ENCODE measurements at places on chromosomes 13 and 19.

- DNase-seq: no peak
Measured at GRCh38 chr13:28161370-28161769, 23.0 kb downstream of the PAN3 start.

- no peak for DNase-seq
Measured at GRCh38 chr13:98900442-98900841, 77.4 kb downstream of the DOCK9 start.

DNA sequence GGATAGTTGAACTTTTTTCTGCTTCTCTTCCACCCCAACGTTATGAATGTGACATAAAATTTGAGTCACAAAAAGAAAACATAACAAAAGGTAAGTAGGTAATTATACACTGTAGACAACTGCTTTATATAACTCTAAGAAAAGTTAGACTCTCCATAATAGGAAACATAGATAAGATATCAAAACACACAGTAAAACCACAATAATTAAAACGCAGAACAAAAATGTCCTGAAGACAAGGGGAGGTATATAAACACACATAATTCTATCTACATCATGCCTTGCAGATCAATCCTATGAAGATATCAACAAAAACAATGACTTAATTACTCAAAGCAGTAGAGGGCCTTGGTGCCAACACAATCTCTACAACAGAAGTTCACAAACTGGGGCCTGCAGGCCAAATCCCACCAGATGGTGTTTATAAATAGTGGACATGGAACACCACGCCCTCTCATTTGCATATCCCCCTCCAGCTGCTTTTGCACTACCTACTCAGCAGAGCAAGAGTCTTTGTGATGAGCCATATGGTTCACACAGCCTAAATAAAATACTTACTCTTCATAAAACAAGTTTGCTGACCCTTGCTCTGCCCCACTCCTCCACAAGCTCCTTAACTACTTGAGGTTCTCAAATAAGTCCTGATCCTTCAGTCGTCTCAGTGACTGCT, 254.7 kb downstream of the KLF12 start:
- DNase-seq: no peak

DNA sequence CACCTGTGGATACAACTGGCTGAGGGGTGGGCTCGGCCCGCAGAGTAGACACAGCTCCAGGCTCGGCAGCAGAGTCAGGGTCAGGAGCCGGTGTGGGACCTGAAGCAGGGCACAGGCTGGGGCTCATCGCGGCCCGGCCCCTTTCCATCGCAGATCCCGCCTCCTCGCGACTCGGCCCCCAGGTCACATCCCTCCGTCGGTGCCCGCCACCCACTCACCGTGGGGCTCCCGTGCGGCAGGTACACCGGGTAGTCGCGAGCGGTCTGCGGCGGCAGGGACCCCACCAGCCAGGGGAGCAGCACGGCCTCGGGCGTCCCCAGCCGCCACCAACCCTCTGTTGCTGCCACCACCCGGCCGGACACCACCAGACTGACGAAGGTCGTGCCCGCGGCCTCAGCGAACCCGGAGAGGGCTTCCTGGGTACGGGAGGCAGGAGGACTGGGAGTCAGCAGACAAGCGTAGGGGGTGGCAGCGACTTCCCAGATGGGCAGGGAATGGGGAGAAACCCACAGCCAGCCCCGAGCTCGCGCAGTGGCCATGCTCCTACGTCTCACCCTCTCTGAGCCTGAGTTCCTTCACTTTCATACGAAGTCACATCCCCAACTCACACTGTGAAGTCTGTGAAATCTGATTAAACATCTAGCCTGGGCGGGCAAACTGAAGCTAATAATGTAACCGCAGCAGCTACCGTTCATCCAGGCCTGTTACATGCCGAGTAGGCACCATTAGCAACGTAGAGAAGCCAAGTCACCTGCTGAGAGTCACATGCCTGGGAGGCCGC, 3.7 kb downstream of the FUZ start:
- DNase-seq: no peak

DNA sequence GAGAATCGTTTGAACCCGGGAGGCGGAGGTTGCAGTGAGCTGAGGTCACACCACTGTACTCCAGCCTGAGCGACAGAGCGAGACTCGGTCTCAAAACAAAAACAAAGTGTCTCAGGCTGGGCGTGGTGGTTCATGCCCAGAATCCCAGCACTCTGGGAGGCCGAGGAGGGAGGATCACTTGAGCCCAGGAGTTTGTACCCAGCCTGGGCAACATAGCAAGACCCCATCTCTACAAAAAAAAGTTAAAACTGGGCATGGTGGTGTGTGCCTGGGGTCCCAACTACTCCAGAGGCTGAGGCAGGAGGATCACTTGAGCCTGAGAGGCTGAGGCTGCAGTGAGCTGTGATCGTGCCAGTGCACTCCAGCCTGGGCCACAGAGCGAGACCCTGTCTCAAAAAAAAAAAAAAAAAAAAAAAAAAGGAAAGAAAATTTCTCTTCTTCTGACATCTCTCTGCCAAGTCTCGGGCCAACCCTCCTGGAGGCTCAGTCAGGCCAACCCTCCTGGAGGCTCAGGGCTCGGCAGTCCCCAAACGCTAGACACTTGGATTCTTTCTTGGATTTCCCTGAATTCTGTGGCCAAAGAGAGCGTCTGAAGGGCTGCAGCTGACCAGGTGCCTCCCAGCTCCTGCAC, 26.3 kb downstream of the ARID3A start:
- no peak for DNase-seq

- no peak for DNase-seq
Measured at GRCh38 chr13:48144413-48145035, 49.6 kb upstream of the MED4 start.

GRCh38 chr19:13115936-13116281, 631 bp downstream of the TRMT1 start:
- DNase-seq: no peak

- no peak for DNase-seq
Measured at GRCh38 chr19:7013678-7014077, 7.6 kb downstream of the MBD3L2B start.

- no peak for DNase-seq
Measured at GRCh38 chr13:110317496-110318195, 10.6 kb downstream of the COL4A2 start.

GRCh38 chr13:111365149-111366005, 44.9 kb downstream of the TEX29 start:
- DNase-seq: no peak

DNA sequence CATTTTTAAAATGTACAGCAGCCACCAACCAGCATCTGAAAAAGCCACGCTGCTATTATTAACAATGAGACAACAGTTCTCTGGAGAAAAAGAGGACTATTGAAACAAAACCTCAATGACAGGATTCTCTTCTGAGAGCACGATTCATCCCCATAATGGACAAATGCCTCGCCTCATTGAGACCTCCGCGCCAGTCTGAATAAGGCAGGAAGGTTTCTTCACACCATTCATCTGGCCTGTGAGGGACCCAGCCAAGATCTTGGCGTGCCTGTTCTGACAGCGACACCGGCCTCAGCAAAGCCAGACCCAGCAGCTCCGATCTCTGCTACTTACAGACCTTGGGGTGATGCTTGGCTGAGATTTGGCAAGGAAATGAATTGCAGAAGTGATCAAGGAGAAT, 14.8 kb downstream of the SMIM7 start:
- no peak for DNase-seq

DNA sequence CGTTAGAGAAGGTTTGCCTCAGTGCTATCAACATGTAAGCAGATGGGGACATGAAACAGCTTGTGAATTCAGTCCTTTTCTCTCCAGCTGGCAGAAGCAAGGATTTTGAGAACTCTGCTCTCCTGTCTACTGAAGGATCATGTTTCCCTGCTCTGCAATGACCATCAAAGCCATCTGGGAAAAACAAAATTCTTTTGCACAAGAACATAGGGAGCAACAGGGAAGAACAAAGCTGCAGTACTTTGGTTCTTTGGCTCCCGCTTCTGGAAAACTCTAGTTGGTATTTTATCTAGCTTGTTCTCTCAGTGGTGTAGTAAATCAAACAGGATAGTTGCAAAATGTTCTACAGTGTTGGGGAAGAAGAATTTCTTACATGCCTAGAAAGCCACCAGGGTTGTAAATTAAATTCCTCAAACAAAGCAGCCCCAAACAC, 270.4 kb downstream of the ENOX1 start:
- DNase-seq: no peak

DNA sequence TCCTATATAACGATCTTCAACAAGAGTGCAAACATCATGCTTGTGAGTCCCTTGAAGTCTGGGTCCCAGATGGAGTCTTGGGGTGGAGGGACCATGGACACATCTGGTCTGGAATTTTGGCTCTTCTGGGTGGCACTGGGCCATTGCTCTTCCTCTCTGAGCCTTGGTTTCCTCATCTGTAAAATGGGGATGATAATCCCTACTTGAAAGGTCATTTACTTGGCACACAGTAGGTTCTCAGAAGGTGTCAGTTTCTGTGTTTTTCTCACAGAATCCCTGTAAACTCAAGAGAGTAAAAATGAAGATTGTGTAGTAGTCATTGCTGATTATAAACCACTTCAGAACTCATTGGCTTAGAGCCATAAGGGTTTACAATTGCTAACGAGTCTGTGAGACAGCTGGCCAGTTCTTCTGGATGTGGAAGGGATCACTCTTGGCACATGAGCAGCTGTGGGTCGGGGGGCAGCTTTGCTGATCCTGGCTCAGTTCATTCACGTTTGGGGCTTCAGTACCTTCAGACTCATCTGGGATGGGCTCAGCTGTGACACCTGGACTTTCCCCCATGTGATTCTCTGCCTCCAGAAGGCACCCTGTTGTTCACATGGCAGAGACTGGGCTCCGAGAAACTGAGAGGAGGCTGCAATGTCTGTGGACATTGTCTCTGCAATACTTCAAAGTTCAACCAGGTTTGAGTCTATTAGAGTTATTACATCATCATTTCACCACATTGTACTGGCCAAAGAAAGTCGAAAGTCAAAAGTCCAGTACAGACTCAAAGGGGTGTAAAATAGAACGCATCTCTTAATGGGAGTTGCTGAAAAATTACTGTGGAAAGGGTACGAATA, 7.8 kb downstream of the CYP4F12 start:
- no peak for DNase-seq

GRCh38 chr13:23159205-23159759, 21.5 kb upstream of the SGCG start:
- no peak for DNase-seq

DNA sequence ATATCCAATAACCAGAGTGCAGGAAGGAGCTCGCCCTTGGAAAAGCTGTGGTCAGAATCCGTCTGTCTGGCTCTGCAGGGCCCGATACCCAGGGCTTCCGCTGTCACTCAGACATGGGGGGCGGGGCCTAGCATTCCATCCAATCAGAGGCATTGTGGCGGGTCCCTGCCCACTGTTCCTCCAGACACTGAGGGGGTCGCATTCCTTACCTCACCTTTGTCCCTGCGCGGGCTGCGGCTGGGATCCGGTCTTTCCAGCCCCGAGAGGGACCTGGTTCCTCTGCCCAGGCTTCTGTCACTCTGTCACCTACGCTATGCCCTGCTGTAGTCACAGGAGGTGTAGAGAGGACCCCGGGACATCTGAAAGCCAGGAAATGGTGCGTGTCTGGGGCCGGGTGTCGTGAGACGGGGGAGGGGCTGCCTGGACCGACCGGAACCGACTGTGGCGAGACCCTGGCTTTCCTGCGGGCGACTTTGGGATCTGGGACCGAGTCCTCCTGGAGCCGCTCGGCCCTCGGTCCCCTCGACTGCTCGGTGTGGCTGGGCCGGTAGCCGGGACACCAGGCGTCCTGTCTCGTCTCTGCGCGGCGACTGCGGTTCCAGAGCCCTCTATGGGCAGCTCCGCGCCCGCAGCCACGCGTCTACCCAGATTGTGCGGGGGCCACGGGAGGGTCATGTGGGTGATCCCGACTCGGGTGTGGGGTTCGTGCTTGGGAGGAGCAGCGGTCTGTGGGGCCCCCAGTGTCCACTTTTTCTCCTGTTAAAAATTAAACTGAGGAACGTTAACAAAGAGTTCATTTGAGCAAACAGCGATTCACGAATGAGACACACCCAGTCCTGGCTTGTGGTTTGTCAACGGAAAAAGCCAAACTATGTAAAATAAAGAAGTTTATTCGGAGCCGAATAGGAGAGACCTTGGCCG, at the start of gene ZNF69:
Gene ZNF69 (plus strand): TSS at position 172 of the 921 bp plus-strand sequence. CDS start 142 bp downstream, at position 314.
- peak; percentile 33 for DNase-seq

- no peak for DNase-seq
Measured at GRCh38 chr19:34373601-34374288, 8.7 kb downstream of the GPI start.

- DNase-seq: no peak
Measured at GRCh38 chr13:32136061-32136460, 104.5 kb downstream of the FRY start.

GRCh38 chr13:88459331-88459730, 788.2 kb downstream of the SLITRK5 start:
- DNase-seq: no peak

GRCh38 chr13:112968380-112968909, 569 bp upstream of the MCF2L start:
- DNase-seq: peak; percentile 82

- DNase-seq: peak; percentile 22
Measured at GRCh38 chr13:106619688-106620555, 52.0 kb upstream of the ARGLU1 start.

- DNase-seq: no peak
Measured at GRCh38 chr19:53552001-53552721, 14.2 kb downstream of the ZNF331 start.

DNA sequence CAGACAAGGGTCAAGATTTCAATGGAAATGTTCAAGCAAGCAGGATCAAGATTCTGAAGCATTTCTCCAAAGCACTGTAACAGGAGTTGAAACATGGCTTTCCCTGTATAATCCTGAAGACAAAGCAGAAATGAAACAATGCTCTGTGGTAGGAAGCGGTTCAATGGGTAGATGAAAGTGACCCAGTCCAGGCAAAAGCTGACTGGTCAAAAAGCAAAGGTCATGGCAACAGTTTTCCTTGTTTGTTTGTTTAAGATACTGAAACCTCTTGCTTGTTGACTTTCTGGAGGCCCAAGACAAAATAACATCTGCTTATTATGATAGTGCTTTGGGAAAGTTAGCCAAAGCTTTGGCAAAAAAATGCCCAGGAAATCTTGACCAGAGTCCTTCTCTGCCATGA, 1343.9 kb upstream of the PCDH9 start:
- DNase-seq: no peak

DNA sequence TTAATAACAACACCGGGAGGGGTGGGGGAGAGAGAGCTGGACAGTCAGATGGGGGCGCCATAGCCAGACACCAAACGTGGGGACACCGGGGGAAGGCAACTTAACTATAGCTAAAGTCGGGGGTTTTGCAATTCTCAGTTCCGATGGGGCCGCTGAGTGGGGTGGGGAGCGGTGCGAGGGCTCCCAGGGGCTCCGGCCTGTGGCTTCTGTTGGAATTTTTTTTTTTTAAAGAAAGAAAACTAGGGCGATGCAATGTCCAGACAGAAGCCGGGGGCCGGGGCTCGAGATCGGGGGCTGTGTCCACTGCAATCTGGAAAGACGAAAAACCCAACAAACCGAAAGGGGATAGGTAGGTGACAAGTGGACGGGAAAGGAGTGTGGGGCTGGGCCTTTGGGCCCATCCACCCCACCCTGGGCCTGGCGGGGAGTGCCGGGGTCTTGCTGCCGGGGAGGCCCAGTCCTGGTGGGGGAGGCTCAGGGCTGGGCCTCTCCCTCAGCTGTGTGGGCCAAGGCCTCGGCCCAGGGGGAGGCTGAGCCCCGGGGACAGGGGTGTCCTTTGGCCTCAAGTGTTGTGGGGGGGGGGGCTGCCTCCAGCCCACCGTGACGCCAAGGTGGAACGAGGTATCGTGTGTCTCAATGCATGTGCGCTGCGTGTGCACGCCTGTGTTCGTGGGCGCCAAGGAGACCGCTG, 17.3 kb downstream of the PRKCSH start:
- no peak for DNase-seq

Data from NCI-H1092 (cell line).